Thyroid gland (tissue), 4 donors: ENCODE measurements at places on chromosomes 5 and 9. TPM values are rescaled to one million over a fixed set of nuclear protein-coding genes. Genes with fewer than 3 reads are reported as not detected.

The OTP gene
- not detected for total RNA-seq

GRCh38 chr5:179163236-179164155 lies 103.3 kb downstream of the ZNF354C start:
- no peak overlapping the region for H3K27ac ChIP-seq
- no peaks in the 10 kb centered on the region for H3K27me3 ChIP-seq
- H3K36me3 ChIP-seq = no peaks in the 10 kb centered on the region

The TAF11L6 gene
- total RNA-seq = not detected

- no peaks in the 10 kb centered on the region for H3K27me3 ChIP-seq
- H3K4me1 ChIP-seq = peaks cover 30% of the 10 kb centered on the region
- peak overlapping the region; percentile 64 for H3K4me3 ChIP-seq
- H3K36me3 ChIP-seq = peaks cover 12% of the 10 kb centered on the region
Measured at GRCh38 chr9:72363908-72364678, 915 bp downstream of the ZFAND5 start.

DNA sequence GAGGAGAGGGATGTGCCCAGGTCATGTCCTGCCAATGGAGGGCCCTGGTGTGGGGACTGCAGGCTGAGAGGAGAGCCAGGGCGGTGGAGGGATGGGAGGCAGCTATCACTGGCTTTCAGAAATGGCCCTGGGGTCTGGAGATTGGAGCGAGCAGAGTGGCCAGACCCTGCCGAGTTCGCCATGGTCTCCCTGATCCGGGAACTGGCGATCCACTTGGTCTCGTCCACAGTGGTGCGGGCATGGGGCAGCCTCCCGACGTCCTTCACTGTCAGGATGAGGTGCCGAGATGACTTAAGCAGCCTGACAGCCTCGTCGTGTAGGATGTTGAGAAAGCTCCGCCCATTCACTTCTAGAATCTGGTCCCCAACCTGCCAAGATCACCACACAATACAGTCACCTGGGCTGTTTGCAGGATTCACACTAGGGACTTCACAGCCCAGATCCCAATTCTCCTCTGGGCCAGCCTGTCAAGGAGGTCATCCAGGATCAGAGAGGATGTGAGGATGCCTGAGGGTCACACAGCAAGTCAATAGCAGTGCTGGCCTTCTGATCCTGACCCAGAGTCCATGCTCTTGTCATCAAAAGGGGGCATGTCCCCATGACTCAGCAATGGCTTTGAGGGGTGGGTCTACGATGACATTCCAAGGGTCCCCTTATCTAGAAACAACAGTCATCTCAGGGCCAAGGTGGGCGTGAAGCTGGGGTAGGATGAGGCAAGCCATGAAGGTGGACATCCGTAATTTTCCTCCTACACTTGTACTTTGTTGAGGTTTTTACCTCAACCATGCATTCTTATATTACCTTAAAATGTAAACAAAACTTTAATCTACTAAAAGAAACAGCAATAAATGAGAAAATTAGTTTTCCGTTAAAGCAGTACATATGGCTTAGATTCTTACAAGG lies 38.5 kb upstream of the AKNA start:
- no peaks in the 10 kb centered on the region for H3K4me1 ChIP-seq
- H3K27me3 ChIP-seq = no peaks in the 10 kb centered on the region
- no peak overlapping the region for H3K27ac ChIP-seq

DNA sequence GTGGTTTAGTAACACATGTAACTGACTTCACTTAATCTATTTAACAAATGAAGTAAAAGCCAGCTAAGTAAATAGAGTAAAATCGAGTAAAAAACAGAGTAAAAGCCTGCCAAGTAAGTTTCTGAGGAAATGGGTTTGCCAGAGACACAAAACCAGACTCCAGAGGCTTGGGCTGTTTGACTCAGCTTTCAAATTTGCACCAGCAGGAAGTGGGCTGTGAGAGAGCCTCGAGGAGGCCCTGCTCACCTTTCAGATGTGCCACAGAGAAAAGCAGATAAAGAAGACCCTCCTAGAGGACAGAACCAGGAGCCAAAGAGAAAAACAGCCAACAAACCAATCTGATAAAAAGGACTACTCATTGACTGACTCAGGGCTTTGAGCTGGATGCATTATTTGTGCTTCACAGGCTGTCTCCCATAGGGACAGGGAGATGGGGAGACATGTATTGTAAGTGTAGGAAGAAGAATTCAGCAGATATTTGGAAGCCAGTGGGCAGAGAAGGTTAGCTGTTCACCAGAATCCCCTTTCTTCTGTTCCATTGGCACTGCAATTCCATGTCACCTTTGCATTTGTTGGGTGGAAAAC lies 14.4 kb upstream of the AMACR start:
- no peaks in the 10 kb centered on the region for H3K27me3 ChIP-seq
- H3K4me3 ChIP-seq = no peak overlapping the region
- no peaks in the 10 kb centered on the region for H3K36me3 ChIP-seq
- no peak overlapping the region for H3K27ac ChIP-seq
- H3K4me1 ChIP-seq = no peaks in the 10 kb centered on the region

DNA sequence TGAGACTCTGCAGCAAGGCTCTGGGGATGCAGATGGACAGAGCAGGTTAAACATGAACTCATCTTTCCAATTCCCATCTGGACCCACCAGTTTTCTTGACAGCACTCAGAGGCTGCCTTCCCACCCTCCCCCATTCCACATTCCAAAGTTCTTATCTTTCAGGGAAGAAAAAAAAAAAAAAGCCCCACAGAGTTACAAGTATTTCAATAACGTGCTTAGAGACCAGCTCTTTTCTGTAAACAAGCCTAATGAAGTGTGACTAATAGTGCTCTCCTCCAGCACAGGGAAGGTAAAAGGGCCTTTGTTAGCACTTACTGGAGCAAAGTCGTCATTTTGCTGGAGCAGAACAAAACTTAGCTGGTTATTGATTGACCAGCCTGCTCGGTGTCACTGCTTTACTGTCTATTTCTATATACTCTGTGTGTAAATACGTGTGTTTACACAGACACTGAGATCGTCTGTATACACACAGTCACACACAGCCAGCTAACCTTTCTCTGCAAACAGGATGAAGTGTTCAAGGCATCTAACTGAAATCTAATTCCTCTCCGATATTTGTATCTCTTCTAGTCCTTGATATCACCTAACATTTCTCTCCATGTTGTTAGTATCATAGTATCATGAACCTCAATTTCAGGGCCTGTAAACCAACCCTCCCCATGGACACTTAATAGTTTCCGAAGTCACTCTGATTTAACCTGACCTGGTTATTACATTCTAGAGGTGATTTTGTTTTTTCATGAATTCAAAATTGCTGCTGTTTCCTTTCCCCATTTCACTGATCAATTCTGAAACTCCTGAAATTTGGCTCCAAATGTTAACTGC lies 84.9 kb downstream of the ZNF608 start:
- no peaks in the 10 kb centered on the region for H3K27me3 ChIP-seq
- peak overlapping the region; percentile 49 for H3K27ac ChIP-seq
- peaks cover 69% of the 10 kb centered on the region for H3K4me1 ChIP-seq
- no peaks in the 10 kb centered on the region for H3K36me3 ChIP-seq
- no peak overlapping the region for H3K4me3 ChIP-seq
- DNase-seq = peak; percentile 66

The VPS13A gene
- total RNA-seq = 45.9 TPM

The TSSK1B gene
- 0.25 TPM for total RNA-seq

- H3K36me3 ChIP-seq = no peaks in the 10 kb centered on the region
- no peak overlapping the region for H3K4me3 ChIP-seq
- H3K27ac ChIP-seq = no peak overlapping the region
- H3K4me1 ChIP-seq = no peaks in the 10 kb centered on the region
- no peaks in the 10 kb centered on the region for H3K27me3 ChIP-seq
Measured at GRCh38 chr9:115969096-115969495, 184.5 kb upstream of the PAPPA start.

DNA sequence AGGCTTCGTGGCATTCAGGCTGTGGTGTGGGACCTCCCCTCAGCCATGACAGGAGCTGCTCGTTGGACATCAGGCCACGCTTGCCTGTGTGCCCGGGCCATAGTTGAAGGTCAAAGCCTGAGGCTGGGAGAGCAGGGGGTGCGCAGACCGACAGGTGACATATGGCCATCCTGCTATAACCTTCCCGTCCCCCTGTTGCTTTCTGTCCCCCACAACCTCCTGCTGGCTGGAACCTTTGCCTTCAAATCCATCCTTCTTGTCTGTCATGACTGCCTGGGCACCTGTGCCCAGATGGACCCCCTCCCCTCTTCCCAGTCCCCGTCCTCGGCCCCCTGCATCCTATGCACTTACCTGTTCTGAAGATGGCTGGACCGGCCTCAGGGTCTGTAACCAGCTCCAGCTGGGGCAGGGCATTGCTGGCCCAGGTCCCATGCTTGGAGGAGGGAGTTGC lies 83.2 kb downstream of the WNK2 start:
- peak overlapping the region; percentile 83 for H3K27ac ChIP-seq
- no peak for DNase-seq

The PDE8B gene
- total RNA-seq = 172 TPM

- H3K4me3 ChIP-seq = no peak overlapping the region
- H3K36me3 ChIP-seq = no peaks in the 10 kb centered on the region
- H3K27me3 ChIP-seq = no peaks in the 10 kb centered on the region
Measured at GRCh38 chr5:103424453-103425205, 138.0 kb downstream of the NUDT12 start.

DNA sequence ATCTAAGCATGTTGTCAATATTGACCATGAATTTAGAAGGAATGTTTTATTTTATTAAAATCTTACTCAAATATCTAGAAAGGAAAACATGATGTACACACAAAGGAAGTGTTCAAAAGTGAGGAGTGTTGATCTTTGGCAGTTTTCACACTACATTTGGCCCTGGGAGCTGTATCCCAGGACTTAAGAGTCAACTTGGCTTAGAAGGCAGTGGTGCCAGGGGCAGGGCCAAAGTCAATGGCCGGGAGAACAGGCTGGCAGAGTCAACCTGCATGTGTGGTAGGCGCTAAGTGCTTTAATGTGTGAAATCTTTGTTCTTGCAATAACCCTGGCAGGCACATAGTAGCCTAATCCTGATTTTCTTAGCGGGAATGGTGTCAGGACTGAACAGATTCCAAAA lies 228.4 kb downstream of the TENT4A start:
- no peaks in the 10 kb centered on the region for H3K36me3 ChIP-seq
- H3K4me3 ChIP-seq = no peak overlapping the region
- H3K27me3 ChIP-seq = no peaks in the 10 kb centered on the region
- no peak overlapping the region for H3K27ac ChIP-seq

The LCN15 gene
- total RNA-seq = not detected

The COMMD10 gene
- total RNA-seq = 58.7 TPM

- DNase-seq = no peak
- peaks cover 27% of the 10 kb centered on the region for H3K4me1 ChIP-seq
- H3K36me3 ChIP-seq = peaks cover 10% of the 10 kb centered on the region
- H3K4me3 ChIP-seq = no peak overlapping the region
Measured at GRCh38 chr9:130110166-130110565, 56.5 kb downstream of the GPR107 start.

DNA sequence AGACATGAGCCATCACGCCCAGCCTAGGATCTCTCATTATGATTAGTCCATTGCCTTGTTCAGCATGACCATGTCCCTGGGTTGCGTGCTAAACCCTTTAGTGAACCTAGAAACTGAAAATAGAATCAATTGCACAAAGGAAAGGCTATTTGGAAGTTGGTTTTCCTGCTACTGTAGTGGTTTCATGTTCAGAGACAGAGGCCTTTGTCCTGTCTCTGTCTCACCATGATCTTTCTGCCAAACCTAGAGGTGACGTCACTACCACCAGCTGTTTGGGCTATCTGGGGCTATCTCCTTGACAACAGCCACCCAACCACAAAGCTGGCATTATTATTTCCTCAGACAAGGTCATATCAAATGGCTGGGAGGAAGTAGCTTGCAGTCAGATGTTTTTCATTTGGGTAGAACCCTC lies 4.0 kb upstream of the CDK5RAP2 start:
- no peak overlapping the region for H3K4me3 ChIP-seq
- H3K27ac ChIP-seq = no peak overlapping the region
- H3K36me3 ChIP-seq = no peaks in the 10 kb centered on the region
- DNase-seq = no peak
- H3K4me1 ChIP-seq = peaks cover 4% of the 10 kb centered on the region
- no peaks in the 10 kb centered on the region for H3K27me3 ChIP-seq
